Neural crest cell (in vitro differentiated cells): ENCODE measurements at places on chromosomes 5 and 9.

DNA sequence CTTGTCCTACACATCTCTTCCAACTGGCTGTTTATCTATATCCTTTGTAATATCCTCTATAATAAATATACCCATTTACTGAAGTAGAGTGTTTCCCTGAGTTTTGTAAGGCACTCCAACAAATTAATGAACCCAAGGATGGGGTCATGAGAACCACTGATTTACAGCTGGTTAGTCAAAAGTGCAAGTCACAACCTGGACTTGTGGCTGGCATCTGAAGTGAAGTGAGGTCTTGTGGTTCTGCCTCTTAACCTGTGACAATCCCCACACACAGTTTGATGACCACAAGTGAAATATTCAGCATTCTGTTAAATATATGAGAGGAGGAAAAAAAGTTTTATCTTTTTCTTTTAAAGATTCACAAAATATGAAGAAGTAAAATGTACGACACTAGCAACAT lies 126.1 kb downstream of the NR2F1-AS1 start:
- DNase-seq = no peak
- H3K27me3 ChIP-seq = no peaks in the 10 kb centered on the region
- no peak overlapping the region for H3K27ac ChIP-seq
- no peak overlapping the region for H3K4me3 ChIP-seq
- H3K36me3 ChIP-seq = peaks cover 19% of the 10 kb centered on the region

- no peak overlapping the region for H3K4me3 ChIP-seq
- DNase-seq = no peak
- peaks cover 25% of the 10 kb centered on the region for H3K4me1 ChIP-seq
- no peaks in the 10 kb centered on the region for H3K36me3 ChIP-seq
- no peaks in the 10 kb centered on the region for H3K27me3 ChIP-seq
Observed at GRCh38 chr5:160166973-160167623, 47.8 kb upstream of the PWWP2A start.

- no peak within 1 kb of the TSS for H3K27ac ChIP-seq
- no peaks in the 10 kb centered on the region for H3K36me3 ChIP-seq
- DNase-seq = peak; percentile 42
- H3K4me1 ChIP-seq = no peaks in the 10 kb centered on the region
- H3K4me3 ChIP-seq = no peak within 1 kb of the TSS
Observed at GRCh38 chr9:93058355-93059010, at the start of gene SUSD3. TSS of gene SUSD3 (plus strand) at chr9:93058701. CDS start at chr9:93058743, 42 bp downstream.

- no peaks in the 10 kb centered on the region for H3K36me3 ChIP-seq
- DNase-seq = no peak
- peaks cover 49% of the 10 kb centered on the region for H3K4me1 ChIP-seq
- no peak overlapping the region for H3K4me3 ChIP-seq
Observed at GRCh38 chr5:125148076-125148475, 401.6 kb upstream of the ZNF608 start.

GRCh38 chr5:115170134-115170928 lies 623 bp upstream of the TRIM36 start:
- H3K4me3 ChIP-seq = peak overlapping the region; percentile 86
- peaks cover 51% of the 10 kb centered on the region for H3K27me3 ChIP-seq
- DNase-seq = peak; percentile 35
- peaks cover 14% of the 10 kb centered on the region for H3K4me1 ChIP-seq

- DNase-seq = no peak
- H3K27ac ChIP-seq = no peak overlapping the region
- no peaks in the 10 kb centered on the region for H3K27me3 ChIP-seq
- peaks cover 7% of the 10 kb centered on the region for H3K36me3 ChIP-seq
Observed at GRCh38 chr9:7153566-7153965, 395.8 kb downstream of the KDM4C start.

DNA sequence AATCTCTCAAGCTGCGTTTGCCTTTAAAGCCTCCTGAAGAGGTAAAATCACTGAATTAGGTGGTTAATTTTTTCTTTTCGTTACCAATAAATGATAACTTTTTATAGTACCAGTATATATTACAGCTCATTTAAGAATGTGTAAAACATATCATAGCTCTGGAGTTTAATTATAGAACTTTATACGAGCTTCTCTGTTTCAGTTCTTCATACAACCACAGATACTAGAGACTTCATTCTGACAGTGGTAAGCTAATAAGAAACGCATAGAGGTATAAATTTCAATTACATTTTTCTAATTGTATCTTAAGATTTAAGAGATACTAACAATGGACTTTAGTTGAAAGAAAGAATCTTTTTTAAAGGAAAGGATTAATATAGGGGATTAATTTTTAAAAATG lies 73.9 kb downstream of the PBX3 start:
- no peak for DNase-seq
- no peaks in the 10 kb centered on the region for H3K27me3 ChIP-seq
- no peak overlapping the region for H3K4me3 ChIP-seq
- no peak overlapping the region for H3K27ac ChIP-seq

DNA sequence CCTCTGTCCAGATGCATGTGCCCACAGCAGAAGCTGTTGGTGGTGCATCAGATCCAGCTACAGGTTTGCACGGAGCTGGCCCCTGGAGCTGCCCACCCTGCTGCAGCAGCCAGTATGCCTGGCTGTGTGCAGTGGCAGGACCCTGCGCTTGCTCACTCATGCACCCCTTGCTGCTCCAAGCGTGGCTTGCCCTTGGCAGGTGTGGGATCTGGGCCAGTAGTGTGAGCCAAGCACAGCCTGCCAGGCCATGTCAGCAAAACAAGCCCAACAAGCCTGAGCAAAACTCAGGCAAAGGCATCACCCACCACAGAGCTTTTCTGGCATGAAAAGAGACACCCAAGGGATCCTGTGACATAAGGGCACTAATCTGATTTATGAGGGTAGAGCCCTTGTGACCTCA lies 18.3 kb upstream of the ECPAS start:
- no peak for DNase-seq
- no peak overlapping the region for H3K4me3 ChIP-seq
- H3K36me3 ChIP-seq = no peaks in the 10 kb centered on the region
- H3K4me1 ChIP-seq = no peaks in the 10 kb centered on the region

- no peak overlapping the region for H3K4me3 ChIP-seq
- no peaks in the 10 kb centered on the region for H3K27me3 ChIP-seq
- no peak overlapping the region for H3K27ac ChIP-seq
- peaks cover 10% of the 10 kb centered on the region for H3K4me1 ChIP-seq
- DNase-seq = no peak
Observed at GRCh38 chr5:62653864-62654575, 75.4 kb downstream of the LRRC70 start.

- no peak overlapping the region for H3K27ac ChIP-seq
- H3K36me3 ChIP-seq = no peaks in the 10 kb centered on the region
- H3K4me3 ChIP-seq = no peak overlapping the region
Observed at GRCh38 chr5:157214861-157215513, 34.3 kb downstream of the ITK start.

GRCh38 chr5:39376293-39376714 lies 12.0 kb upstream of the C9 start:
- H3K27me3 ChIP-seq = no peaks in the 10 kb centered on the region
- peak; percentile 47 for DNase-seq
- no peaks in the 10 kb centered on the region for H3K4me1 ChIP-seq
- H3K27ac ChIP-seq = no peak overlapping the region
- H3K36me3 ChIP-seq = peaks cover 3% of the 10 kb centered on the region

DNA sequence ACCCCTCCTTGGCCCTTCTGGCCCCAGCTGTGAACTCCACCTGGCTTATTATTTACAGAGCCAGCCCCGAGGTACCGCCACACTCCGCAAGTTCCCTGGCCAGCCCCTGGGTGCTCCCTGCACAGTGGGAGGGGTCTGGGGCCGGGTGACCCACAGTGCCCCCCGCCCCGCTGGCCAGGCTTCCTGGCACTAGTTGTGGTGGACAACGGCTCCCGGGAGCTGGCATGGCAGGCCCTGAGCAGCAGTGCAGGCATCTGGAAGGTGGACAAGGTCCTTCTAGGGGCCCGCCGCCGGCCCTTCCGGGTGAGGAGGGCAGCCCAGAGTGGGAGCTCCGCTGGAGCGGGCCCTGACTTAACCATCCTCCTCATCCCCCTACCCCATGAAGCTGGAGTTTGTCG lies 3.9 kb downstream of the MAMDC4 start:
- no peaks in the 10 kb centered on the region for H3K4me1 ChIP-seq
- H3K27ac ChIP-seq = no peak overlapping the region
- DNase-seq = no peak
- no peaks in the 10 kb centered on the region for H3K27me3 ChIP-seq

DNA sequence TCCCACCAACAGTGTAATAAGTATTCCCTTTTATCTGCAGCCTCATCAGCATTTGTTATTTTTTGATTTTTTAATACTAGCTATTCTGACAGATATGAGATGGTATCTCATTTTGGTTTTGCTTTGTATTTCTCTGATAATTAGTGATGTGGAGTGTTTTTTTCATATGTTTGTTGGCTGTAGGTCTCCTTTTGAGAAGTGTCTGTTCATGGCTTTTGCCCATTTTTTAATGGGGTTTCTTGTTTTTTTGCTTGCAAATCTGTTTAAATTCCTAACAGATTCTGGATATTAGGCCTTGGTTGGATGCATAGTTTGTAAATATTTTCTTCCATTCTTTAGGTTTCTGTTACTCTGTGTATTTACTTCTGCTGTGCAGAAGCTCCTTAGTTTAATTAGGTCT lies 445.4 kb upstream of the DAB2 start:
- H3K27me3 ChIP-seq = no peaks in the 10 kb centered on the region
- H3K4me1 ChIP-seq = no peaks in the 10 kb centered on the region
- no peak overlapping the region for H3K4me3 ChIP-seq
- H3K36me3 ChIP-seq = no peaks in the 10 kb centered on the region

- H3K4me1 ChIP-seq = peaks cover 6% of the 10 kb centered on the region
- no peaks in the 10 kb centered on the region for H3K36me3 ChIP-seq
- H3K27ac ChIP-seq = peak overlapping the region; percentile 92
- H3K27me3 ChIP-seq = peaks cover 5% of the 10 kb centered on the region
Observed at GRCh38 chr5:180208435-180209081, 453 bp downstream of the RASGEF1C start.

- H3K27me3 ChIP-seq = peaks cover 3% of the 10 kb centered on the region
- H3K4me3 ChIP-seq = no peak overlapping the region
- no peak overlapping the region for H3K27ac ChIP-seq
- H3K36me3 ChIP-seq = no peaks in the 10 kb centered on the region
- DNase-seq = no peak
Observed at GRCh38 chr9:121937240-121937639, 155.9 kb downstream of the TTLL11 start.

DNA sequence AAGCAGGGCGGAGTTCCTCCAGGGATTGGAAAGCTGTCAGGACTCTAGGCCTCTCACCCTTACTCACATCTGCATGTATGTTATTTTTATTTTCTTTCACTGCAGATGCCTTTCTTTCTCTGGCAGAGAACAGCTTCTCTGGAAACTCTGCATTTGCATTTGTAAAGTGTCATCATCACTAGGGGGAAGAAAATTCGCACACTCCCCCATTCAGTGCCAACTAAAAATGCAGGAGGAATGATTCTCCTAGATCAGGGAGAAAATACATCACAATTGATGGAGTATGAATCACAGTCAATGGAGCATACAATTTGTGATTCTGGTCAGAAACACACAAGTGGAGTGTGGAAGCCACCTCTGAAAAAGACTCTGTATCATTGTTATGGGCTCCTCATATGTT lies 351.4 kb upstream of the FTMT start:
- no peak for DNase-seq
- no peaks in the 10 kb centered on the region for H3K27me3 ChIP-seq
- no peak overlapping the region for H3K4me3 ChIP-seq
- no peak overlapping the region for H3K27ac ChIP-seq
- H3K36me3 ChIP-seq = no peaks in the 10 kb centered on the region
- peaks cover 14% of the 10 kb centered on the region for H3K4me1 ChIP-seq

- H3K4me1 ChIP-seq = peaks cover 10% of the 10 kb centered on the region
- no peak overlapping the region for H3K4me3 ChIP-seq
- peak overlapping the region; percentile 35 for H3K27ac ChIP-seq
- no peaks in the 10 kb centered on the region for H3K36me3 ChIP-seq
- peaks cover 6% of the 10 kb centered on the region for H3K27me3 ChIP-seq
Observed at GRCh38 chr9:73080110-73080694, 71.5 kb upstream of the ANXA1 start.

- H3K4me1 ChIP-seq = peaks cover 30% of the 10 kb centered on the region
- H3K4me3 ChIP-seq = peak overlapping the region; percentile 100
- no peaks in the 10 kb centered on the region for H3K36me3 ChIP-seq
- no peaks in the 10 kb centered on the region for H3K27me3 ChIP-seq
- H3K27ac ChIP-seq = no peak overlapping the region
Observed at GRCh38 chr9:100100146-100100667, 1.2 kb downstream of the INVS start.

- H3K27me3 ChIP-seq = no peaks in the 10 kb centered on the region
- H3K27ac ChIP-seq = no peak overlapping the region
- no peak overlapping the region for H3K4me3 ChIP-seq
Observed at GRCh38 chr9:136028760-136029470, 66.2 kb downstream of the NACC2 start.

- H3K27ac ChIP-seq = peak overlapping the region; percentile 78
- peaks cover 16% of the 10 kb centered on the region for H3K4me1 ChIP-seq
- H3K4me3 ChIP-seq = no peak overlapping the region
- no peaks in the 10 kb centered on the region for H3K36me3 ChIP-seq
- no peak for DNase-seq
Observed at GRCh38 chr5:6900247-6901227, 187.3 kb downstream of the TENT4A start.

GRCh38 chr9:135772056-135772646 lies 70.2 kb downstream of the KCNT1 start:
- H3K27me3 ChIP-seq = no peaks in the 10 kb centered on the region
- no peak overlapping the region for H3K27ac ChIP-seq
- H3K36me3 ChIP-seq = no peaks in the 10 kb centered on the region
- DNase-seq = no peak
- no peaks in the 10 kb centered on the region for H3K4me1 ChIP-seq
- no peak overlapping the region for H3K4me3 ChIP-seq
